ENCODE measurements at places on chromosomes 5 and 9.

DNA sequence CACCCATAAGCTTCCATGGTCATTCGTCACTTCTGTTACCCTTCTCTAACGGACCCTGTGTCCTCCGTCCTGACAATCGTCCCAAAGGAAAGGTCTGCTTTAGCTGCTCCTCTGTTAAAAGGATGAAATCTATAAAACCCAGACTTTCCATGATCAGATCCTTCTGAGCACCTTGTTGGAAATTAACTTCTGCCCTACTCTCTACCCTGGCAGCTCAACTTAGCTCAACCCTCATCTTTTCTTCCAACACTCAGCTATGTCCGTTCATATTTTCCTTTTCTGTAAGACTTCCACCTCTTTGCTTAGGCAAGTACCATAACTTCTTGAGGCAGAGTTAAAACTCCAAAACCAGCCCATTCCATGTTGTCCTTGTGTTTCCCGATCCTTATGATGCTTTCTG is 205.4 kb downstream of the SPATA31A6 start:
- no peak for DNase-seq

- no peak for DNase-seq
These were observed 67.0 kb downstream of the LPAR1 start for GRCh38 chr9:110971234-110971633.

DNA sequence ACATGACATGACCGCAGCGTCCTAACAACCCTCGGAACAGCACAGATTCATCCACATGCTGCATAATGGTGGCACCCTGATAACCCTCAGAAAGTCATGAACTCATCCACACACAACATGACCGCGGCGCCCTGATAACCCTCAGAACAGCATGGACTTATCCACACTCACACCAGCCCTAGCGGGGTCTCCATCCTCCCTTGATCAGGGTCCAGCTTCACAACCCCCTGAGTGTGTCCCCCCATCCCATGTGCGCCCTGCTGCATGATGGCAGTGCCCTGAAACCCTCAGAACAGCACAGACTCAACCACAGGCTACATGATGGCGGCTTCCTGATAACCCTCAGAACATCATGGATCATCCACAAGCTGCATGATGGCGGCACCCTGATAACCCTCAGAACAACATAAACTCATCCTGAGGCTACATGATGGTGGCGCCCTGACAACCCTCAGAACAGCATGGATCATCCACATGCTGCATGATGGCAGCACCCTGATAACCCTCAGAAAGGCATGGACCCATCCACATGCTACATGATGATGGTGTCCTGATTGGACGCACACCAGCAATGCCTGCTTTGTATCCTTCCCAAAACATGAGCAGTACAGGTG is 28.3 kb downstream of the SLC6A3 start:
- no peak for DNase-seq

DNA sequence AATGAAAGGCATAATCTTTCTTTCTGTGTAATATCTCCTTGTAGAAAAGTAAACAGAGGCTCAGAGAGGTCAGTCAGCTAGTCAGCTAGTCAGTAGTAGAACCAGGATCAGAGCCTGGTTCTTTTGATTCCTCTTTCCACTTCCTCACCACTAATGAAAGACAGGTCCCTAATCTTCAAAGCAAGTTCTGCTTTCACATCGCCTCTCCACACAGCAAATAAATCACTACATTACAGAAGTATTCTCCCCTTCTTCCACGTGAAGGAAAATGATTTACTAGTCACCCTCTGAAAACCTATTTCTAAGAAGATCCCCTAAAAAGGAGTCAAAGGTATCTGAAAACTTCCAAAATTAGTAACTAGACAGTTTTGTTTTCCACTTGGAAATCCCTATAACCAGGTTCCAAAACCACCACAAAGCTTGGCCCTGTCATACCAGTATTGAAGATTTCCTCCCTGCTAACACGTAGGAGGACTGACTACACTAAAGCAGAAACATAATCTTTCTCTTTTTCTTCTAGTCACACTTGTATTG is 140.5 kb upstream of the TARS1 start:
- DNase-seq, result no peak

DNA sequence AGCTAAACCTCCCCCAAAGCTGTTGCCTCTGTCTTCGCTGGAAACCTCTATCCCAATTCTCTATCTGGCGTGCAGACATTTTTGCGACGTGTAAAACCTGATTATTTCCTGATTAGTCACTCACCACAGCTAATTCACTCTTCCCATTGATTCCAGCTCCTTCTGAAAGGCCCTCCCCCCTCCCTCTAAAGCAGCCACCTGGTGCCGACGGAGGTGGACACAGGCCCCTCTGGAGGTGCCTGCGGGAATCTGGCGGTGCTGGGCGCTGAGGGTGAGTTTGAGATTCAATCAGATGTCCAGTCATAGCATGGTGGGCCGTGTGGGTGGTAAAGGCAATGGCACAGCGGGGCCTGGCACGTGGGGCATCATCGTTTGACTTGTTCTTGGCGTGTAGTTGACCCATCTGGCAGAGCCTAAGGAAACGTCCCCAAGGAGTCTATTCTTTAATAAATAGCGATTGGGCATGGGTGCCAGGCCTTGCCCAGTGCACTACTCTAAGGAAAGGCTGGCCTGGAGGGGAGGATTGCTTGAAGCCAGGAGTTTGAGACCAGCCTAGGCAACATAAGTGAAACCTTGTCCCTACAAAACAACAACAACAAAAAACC is 271.1 kb upstream of the MVB12B start:
- DNase-seq, result no peak

GRCh38 chr5:57362951-57363350 is 119.7 kb downstream of the ACTBL2 start:
- DNase-seq, result no peak

- DNase-seq, result no peak
These were observed 131.8 kb downstream of the LURAP1L start for GRCh38 chr9:12906646-12907045.

GRCh38 chr5:95508550-95508949 is 46.2 kb downstream of the SKIC3 start:
- DNase-seq, result no peak

- DNase-seq, result no peak
These were observed 145.4 kb upstream of the GRAMD2B start for GRCh38 chr5:126277762-126278161.

DNA sequence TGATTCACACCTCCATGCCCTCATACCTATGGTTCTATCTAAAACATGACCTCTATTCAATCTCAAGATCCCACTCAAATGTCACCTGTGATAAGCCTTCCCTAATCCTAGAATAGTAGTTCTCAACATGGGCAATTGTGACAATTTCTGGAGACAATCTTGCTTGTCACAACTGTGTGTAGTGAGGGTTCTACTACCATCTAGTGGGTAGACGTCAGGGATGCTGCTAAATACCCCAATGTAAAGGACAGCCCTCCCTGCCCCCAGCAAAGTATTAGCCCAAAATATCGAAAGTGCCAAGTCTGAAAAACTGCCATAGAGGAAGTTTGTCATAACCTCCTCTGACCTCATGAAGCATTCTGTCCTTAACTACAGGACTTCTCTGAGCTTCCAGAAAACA is 32.0 kb downstream of the TBCA start:
- no peak for DNase-seq

DNA sequence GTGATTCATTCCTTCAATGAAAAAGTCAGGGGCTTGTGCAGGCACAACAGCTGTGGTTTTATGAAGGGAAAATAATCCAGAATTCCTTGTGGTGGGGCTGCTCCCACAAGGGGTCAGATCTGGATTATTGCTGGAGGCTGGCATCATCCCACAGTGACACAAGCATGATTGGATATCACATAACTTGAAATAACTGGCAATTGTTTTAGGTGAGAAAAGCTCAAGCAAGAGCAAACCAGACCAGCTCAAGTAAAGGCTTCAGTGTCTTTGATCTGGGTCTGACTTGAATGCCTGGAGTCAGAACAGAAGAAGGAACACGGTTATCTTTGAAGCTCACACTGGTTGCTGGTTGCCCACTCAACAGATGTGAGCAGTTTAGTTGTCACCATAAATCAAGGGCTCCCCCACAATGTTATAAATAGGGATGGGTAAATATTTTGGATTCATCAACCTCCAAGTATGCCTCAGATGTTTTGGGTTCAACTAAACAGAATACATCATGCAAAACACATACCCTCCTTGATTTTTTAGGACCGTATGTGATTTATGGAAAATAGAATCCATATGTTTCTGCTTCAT is 3.1 kb upstream of the ZNF474 start:
- DNase-seq, result no peak

DNA sequence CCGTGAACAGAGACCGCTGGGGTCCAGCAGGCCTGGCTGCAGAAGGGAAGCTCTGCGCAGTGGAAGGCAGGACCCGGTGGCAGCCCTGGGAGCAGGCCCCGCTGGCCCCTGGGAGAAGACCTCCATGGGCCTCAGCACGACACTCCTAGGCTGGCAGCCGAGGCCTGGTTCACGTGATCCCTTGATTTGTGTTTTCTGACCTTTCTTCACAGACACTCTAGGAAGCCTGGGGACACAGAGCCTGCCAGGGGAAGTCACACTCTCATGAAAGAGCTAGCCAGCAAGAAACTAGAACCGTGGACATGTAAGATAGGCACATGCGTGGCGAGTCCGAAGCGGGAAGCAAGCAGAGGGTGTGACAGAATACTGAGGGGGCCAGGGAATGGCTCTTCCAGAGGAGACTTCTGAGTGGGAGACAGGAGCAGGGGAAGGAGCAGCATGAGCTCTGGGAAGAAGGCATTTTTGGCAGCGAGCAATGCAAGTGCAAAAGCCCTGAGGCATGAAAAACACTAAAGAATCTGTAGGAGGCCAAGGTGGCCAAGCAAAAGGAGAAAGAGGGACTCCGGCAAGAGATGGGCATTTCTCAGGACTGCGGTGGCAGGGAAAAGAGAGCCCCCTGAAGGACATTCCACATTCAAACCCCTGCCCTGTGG is 26.6 kb upstream of the IL17B start:
- DNase-seq, result no peak

All from stimulated activated CD4-positive, alpha-beta T cell treated with anti-CD3 and anti-CD28 coated beads, Interleukin-1b, Interleukin-23, amount 100 ng/mL, for 24 hours (primary cell).